ENCODE measurements at places on chromosomes 7 and 10.

- DNase-seq: no peak
These were observed 12.1 kb upstream of the MYL7 start for GRCh38 chr7:44152971-44153947.

GRCh38 chr7:89773611-89774010, 380.7 kb upstream of the STEAP1 start:
- no peak for DNase-seq

GRCh38 chr7:2520761-2521290, 1.3 kb downstream of the LFNG start:
- peak; percentile 29 for DNase-seq

GRCh38 chr7:12322903-12323300, 80.8 kb downstream of the VWDE start:
- DNase-seq: no peak

DNA sequence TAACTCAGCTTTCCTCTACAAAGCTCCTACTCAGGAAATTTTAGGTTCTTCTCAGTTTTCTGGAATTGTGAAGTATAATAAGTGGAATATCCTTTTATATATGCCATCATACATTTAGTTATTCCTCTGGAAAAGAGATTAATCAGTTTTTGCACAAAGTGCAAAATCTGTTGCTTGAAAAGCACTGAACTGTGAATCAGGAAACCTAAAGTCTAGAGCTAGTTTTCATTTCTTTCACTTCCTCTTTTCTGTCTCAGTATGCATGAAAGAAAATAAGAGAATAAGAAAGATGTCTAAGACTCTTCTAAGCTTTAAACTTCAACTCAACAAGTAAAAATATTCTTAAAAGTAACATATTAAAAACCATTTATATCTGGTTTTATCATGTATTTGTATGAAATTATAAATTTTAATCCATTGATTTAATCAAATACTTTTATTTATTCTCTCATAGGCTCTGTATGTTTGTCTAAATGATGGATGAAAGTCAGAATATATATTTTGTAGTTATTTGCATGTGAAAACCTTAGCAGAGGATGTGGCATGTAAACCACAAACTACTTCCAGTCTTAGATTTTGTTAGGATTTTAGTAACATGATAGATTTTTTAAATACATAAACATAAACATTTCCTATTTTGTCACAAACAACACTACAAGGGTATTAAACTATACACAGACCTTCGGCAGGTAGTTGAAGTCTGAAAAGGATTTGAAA, 1073.0 kb downstream of the XPNPEP1 start:
- no peak for DNase-seq

All from inflammatory macrophage treated with lipopolysaccharide for 4 hours (primary cell).